ENCODE measurements at places on chromosomes 5 and 9. TPM values are rescaled to one million over a fixed set of nuclear protein-coding genes. Genes with fewer than 3 reads are reported as not detected.

DNA sequence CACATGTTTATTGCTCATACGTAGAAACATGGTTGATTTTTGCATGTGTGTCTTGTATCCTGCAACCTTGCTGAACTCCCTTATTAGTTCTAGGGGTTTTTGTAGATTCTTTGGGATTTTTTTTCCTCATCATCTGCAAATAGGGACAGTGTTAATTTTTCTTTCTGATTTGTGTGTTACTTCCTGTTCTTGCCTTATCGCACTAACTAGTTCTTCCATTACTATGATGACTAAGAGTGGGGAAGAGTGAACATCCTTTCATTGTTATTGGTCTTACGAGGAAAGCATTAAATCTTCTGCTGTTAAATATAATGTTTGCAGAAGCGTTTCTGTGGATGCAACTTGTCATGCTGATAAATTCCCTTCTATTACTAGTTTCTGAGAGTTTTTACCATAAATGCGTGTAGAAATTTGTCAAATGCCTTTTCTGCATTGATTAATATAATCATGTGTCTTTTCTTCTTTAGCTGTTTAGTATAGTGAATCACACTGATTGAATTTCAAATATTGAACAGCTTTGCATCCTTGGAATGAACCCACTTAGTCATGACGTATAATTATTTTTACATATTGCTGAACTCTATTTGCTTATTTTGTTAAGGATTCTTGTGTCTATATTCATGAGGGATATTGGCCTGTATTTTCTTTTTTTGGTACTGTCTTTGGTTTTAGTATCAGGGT is 32.1 kb upstream of the RNF130 start:
- DNase-seq: no peak

ORM2 gene
- total RNA-seq: not detected

CSNK1A1 gene
- 234 TPM for total RNA-seq

DNA sequence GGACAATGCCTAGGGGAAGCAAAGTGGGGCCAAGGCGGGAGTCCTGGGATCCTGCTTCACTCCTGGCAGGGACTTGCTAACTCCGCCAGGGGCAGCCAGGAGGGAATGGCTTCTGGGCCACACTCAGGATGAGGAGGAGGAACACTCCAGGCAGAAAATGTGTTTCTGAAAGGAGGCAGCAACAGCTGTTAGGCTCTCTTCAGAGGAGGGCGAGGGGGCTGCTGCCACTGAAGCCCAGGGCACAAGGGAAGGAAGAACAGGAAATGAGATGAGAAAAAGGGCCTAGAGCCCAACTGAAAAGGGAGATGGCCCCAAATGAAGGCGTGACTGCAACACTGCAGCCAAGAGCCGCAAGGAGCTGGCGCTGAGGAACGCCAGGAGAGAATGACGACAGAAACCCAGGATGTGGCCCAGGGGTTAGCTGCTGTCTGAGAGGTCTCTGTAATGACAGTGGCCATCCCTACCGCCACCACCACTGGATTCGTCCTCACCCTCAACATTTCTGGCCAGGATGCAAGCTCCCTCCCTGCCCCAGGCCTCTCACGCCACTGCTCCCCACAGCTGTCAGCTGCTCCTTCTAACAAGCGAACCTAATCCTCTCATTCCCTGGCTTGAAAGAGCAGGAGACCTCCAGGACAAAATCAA is 15.8 kb downstream of the PSMB7 start:
- DNase-seq: no peak

GRCh38 chr9:85223506-85224125 is 518.1 kb downstream of the AGTPBP1 start:
- DNase-seq: no peak

All from CD4-positive, CD25-positive, alpha-beta regulatory T cell (primary cell).